ENCODE measurements at places on chromosomes 16 and 17. TPM values are rescaled to one million over a fixed set of nuclear protein-coding genes. Genes with fewer than 3 reads are reported as not detected.

GRCh38 chr16:2237102-2237482 is 848 bp downstream of the DNASE1L2 start:
- DNase-seq = no peak

The PPP1R27 gene
- total RNA-seq = 2.4 TPM

DNA sequence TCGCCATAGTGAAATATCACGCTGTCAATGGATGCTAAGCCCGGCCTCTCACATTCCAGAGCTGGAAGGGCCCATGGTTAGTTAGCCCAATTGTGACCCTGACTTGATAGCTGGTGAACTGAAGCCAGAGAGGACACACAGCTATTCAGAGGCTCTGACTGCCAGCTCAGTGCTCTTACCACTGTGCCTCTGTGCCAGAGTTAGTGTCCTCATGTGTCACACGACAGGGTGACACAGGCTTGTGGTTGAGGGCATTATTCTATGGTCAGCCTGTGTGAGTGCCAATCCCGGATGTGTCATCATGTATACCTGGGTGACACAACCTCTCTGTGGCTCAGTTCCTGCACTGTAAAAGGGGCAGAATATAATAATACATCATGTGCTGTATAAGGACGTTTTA is 2.5 kb upstream of the MT1X start:
- no peak for DNase-seq

The PABPN1L gene
- total RNA-seq = not detected

DNA sequence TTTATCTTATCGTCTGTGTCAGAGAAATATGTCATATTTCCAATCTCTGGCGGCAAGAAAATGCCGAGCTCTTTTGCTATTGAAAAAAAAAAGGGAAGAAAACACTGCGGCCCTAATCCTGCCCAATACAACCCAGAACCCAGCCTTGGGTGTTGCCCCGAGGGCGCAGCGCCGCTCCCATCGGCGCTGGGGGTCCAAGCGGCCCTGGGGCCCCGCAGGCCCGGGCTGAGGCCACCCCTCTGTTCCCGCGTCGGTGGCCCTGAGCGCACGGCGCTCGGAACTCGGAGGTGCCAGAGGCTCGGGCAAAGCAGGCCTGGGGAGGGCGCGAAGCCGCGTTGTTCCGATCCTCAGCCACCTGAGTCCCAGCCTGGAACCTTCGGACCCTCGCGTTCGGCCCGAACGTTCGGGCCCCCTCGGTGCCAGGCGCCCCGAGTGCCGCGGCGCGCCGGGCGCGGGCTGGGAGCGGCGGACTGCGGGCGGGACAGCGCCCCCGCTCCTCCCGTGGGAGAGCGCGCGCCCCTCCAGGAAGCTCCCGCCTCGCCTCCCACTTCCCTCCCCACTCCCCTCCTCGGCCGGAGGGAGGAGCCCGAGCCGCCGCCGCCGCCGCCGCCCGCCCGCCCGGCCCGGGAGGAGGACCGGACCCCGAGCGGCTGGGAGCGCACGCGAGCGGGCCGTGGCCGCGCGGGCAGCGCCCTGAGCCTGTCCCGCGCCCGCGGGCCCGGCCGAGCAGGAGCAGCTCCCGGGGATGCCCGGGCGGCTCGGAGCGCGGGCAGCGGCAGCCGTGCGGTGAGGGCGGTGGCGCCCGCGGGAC is at the start of gene CPNE2:
CPNE2 (plus strand) TSS at position 609 of the 811 bp plus-strand sequence. CDS start 18,160 bp downstream, outside the sequence.
- DNase-seq = peak; percentile 36

DNA sequence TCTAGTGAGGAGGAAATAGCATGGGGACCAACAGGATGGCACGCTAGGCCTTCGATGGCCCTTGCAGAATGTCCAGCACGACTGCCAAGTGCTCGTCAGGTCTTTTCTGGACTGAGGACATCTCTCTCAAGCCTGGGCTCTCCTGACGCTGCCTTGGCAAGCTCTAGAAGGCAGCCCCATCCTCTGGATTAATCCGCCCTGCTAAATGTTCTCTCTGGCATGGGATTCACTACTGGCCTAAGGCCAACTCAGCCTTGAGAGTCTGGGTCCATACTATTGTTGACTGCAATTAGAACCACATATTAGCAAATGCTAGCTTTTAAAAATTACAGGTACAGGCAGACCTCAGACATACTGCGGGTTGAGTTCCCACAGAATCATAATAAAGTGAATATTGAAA is 2.5 kb upstream of the CEP295NL start:
- no peak for DNase-seq

DNA sequence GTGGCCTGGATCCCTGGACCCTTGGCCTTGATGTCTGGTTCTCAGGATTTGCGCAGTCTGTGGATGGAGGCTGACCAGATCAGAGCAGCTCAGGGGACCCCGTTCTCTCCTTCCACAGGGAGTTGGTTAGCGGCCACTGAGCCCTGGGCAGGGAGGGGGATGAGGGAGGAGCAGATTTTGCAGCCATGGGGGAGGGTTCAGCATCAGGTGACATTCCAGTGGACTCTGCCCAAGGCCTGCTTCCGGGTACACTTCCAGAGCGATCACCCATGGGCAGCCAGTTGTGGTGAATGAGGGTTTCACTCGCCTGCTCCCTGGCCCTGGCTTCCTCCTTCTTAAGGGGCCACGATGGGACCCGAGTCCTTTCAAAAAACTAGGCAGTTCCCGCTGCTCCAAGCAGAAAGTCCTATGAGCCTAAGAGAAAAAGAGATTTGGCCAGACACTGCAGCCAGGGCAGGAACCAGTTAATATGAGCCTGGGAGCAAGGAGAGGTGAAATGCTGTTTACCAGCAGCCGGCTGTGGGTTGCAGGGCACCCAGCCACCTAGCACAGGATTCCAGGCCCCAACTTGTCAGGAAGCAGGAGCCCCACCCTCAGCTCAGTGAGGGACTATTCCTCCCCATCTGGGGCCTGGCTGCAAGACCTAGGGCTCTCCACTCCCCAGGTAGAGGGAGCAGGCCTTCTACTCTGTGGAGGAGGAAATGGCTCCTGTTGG is 4.7 kb upstream of the GPRC5C start:
- peak; percentile 93 for DNase-seq

- DNase-seq = no peak
Observed at GRCh38 chr17:31309556-31309955, 4.3 kb downstream of the EVI2B start.

GRCh38 chr16:68069511-68070248 is 15.5 kb upstream of the NFATC3 start:
- DNase-seq = no peak

DNA sequence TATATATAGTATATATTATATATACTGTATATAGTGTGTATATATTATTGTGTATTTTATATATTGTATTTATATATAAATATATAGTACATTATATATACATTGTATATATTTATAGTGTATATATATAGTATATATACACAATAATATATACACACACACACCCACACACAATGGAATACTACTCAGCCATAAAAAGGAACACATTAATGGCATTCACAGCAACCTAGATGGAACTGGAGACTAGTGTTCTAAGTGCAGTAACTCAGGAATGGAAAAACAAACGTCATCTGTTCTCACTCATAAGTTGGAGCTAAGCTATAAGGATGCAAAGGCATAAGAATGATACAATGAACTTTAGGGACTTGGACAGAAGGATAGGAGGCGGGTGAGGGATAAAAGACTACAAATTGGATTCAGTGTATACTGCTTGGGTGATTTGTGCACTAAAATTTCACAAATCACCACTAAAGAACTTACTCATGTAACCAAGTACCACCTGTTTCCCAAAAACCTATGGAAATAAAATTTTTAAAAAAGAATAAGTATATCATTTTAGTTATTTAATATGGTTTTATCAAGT is 201.9 kb upstream of the CDH11 start:
- no peak for DNase-seq

DNA sequence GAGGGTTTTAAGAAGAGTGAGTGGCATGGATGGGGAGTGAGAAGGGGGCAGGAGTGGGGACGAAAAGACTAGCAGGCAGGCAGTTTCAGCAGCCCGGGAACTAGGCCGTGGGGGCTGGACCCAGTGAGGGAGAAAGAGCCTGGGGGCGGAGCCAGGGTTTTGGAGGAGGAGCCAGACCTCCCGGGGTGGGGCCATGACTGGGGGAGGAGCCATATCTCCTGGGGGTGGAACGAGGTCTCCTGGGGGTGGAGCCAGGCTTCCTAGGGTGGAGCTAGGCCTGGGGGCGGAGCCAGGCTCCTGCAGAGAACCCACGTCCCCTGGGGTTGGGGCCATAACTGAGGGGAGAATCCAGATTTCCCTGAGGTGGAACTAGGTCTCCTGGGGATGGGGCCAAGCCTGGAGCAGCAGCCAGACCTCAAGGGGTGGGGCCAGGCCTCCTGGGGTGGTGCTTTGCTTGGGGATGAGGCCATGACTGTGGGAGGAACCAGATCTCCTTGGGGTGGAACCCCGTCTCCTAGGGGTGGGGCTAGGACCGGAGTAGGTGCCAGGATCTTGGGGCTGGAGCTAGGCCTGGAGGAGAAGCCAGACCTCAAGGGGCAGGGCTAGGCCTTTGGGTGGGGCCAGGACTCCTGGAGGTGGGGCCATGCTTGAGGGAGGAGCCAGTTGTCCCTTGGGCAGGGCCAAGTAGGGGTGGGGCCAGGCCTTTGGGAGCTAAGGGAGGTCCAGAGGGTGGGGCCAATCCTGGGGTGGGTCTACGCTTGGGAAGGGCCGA is 41.7 kb upstream of the JPH3 start:
- DNase-seq = peak; percentile 69

GRCh38 chr17:67365738-67366192 is 612 bp downstream of the PSMD12 start:
- DNase-seq = no peak

The PARN gene
- 10.9 TPM for total RNA-seq

DNA sequence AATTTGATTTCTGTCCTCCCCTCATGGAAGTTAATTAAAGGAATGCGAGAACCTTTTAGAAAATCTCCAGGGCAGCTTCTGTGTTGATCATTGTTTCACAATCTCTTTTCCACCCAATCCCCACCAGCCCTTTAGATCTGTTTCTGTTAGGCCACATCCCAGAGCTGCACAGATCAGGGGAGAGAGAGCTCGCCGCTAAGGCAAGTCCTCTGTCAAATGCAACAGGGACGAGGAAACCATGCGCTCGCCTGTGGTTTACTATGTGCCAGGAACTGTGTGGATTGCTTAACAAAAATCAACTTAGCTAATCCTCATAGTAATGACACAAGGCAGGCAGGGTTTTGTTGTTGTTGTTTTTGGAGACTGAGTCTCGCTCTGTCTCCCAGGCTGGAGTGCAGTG is 115.4 kb downstream of the SALL1 start:
- DNase-seq = no peak

DNA sequence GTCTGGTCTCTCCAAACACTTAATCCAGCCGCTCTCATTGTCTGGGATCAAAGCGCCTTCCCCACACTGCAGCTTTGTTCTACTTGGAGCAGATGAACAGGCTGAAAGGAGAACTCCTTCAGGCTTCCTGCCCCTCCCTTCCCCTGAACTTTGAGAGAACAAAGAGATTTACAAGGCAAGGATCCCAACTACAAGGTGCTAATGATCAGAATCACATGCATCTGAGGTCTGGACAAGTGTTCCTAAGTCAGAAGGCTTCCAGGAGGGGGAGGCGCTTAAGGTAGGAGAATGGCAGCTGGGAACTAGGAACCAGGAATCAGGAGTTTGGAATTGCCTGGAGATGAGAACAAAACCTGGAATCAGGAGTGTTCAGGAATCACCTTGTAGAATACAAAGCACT is 606.3 kb upstream of the CDH11 start:
- DNase-seq = no peak

GRCh38 chr16:54540525-54541180 is 254.1 kb upstream of the IRX3 start:
- no peak for DNase-seq

DNA sequence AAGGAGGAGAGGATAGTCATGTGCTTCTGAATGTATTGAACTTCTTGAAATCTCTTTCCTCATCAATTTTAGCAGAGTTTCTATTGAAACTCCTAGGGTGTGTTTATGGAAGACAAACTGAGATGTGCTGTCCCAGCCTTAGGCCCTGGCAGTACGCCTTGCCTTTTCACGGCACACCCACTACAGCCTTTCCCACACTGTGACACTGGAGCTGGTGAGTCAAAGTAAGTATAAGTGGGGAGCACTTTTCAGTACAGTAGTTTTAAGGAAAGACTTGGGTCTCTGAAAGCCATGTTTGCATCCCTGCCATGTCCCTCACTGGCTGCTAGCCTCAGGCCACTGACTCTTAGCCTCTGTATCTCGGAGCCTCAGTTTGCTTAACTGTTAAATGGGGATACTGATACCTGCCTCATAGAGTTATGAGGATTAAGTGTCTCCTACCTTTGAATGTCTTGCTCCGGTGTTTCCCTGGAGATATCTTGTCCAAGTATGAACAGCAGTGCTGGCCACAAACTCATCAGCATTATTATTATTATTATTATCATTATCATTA is 144.7 kb upstream of the CRHR1 start:
- DNase-seq = no peak

The ABAT gene
- 0.36 TPM for total RNA-seq

GRCh38 chr17:76179496-76180467 is 38.7 kb upstream of the FOXJ1 start:
- DNase-seq = no peak

GRCh38 chr16:72301523-72302236 is 129.7 kb upstream of the PMFBP1 start:
- no peak for DNase-seq

The NRN1L gene
- 2.5 TPM for total RNA-seq

The PLA2G10 gene
- not detected for total RNA-seq

The MRM1 gene
- total RNA-seq = 28.3 TPM

GRCh38 chr17:63611354-63611753 is 10.7 kb downstream of the TACO1 start:
- no peak for DNase-seq

GRCh38 chr16:72159386-72159785 is 12.6 kb downstream of the PMFBP1 start:
- no peak for DNase-seq

DNA sequence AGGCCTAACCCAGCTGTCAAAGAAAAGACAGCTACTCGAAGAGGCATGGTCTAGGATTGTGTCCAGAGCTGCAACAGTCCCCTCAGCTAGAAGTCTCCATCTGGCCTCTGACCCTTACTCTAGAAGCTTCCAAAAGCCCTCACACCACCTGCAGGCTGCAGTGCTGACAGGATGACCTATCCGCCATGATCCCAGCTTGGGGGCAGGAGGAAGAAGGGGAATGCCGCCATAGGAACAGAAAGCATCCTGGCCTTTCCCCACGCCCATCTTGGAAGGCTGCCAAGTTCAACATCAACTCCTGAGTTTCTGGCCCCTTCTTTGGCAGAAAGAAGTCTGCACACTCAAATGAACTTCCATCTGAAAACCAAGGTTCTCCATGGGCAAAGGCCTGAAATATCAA is 3.1 kb upstream of the KRT36 start:
- DNase-seq = peak; percentile 54

The CLEC3A gene
- 71.2 TPM for total RNA-seq

DNA sequence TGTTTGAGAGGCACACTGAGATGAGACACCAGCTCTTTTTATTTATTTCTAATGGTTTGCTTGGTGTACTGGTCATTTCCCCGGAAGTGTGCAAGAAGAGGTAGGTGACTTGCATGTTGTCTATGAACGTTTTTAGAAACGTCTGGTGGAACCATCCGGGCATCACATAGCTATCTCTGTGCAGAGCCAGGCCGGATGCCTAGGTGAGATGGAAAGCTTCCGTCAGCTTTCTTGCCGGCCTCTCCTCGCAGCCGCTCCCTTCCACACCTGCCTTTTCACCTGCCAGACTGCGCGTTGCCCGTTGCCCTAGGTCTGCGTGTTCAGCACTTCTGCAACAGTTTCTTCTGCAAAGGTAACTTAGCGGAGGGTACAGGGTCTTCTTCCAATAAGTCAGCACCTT is 416.0 kb downstream of the WWOX start:
- no peak for DNase-seq

The HSF4 gene
- total RNA-seq = 44.2 TPM

Measured in HT-29 (cell line).